ENCODE measurements at places on chromosomes 6 and 20.
A peak's percentile ranks its signal among the peaks of the same experiment; 100 is the strongest.

DNA sequence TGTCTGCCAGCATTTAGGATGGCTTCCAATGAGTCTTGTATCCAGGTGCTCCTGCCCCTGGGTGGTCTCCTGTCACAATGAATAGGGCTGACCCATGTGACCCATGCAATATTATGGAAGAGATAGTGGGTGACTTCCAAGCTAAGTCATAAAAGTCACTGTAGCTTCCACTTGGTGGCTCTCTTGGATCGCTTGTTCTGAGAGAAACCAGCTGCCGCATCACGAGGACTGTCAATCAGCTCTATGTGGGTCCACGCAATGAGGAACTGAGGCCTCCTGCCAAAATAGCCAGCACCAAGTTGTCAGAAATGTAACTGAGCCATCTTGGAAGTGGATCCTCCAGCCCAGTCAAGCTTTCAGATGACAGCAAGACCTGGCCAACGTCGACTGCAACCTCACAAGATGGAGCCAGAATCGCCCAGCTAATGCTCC lies 14.9 kb upstream of the MATN4 start:
- no peak for DNase-seq

DNA sequence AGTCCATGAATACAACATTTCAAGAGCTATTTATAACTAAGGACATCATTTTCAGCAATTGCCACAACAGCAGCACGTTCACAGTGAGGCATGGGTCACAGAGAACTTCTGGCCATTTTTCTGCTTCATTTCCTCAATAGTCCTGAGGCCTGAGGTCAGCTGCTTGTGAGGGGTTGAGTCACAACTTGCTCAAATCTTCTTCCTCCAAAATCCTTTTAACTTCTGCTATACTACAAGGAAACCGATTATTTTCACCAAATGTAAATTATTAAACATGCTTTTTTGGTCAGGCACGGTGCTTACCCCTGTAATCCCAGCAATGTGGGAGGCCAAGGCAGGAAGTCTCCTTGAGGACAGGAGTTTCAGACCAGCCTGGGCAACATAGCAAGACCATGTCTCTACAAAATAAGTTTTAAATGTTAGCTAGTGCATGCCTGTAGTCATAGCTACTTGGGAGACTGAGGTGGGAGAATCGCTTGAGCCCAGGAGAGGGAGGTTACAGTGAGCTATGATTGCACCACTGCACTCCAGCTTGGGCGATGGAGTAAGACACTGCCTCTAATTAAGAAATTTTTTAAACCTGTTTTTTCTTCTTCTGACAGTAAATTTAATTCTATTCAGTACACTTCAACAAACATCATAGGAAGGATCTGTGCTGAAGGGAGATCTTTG lies 11.1 kb upstream of the SLC16A10 start:
- DNase-seq, result no peak

DNA sequence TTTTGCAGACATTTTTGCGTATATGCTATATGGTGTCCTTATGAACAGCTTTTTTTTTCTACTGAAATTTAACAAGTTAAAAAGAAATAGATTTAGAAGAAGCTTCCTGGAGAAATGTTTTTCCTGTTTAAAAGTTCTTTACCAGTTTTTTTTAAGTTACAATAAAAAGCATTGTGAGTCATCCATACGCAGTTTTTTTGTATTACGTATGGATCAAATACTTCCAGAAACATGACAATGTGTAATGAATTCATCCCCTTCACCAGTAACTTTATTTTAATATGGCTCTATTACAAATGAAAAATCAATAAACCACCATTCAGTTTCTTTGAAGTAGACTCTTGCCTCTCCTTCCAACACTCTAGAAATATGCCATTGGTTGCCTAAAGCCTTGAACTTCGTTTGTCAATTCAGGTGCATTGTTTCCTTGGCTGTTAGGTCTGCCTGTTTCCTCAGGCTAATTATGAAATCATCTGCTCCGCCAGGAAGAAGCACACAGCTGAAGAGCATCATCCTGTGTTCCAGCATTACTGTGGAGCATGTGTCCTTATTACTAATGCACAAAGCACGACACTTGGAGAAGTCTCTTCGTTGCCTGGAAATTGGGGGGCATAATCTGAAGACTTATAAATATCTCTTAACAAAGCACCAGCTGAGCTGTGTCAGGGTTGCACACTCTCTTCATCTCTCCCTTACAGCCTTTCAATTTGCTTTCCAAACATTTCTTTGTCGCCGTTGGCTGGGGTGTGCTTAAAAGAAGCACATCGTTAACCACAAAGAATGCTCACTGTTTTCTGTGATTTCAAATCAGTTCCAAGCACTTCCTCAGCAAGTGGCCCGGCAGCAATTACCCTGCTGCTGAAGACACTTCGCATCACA lies 9.6 kb downstream of the MOXD1 start:
- no peak for DNase-seq

DNA sequence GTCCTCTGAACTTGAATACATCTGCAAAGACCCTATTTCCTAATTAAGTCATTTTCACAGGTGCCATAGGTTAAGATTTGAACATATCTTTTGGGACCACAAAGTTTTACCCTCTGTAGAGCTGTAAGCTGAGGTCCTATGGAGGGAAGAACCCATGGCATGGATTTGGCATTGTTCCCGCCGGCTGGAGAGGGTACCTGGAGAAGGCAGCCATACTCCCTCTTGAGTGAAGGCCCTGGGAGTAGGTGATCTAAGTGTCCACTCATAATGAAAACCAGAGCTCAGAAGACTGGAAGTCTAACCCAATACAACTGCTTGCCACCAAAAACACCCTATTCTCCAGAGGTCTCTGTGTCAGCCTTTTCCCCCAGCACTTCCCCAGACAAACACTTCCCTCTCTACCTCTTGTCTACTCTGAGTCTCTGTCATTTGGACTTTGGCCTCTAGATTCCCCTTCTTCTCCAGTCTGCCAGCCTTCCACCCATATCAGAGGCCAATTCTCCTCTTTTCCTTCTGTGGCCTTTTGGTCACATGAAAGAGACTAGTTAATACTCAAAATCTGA lies 363.9 kb downstream of the MAFB start:
- no peak for DNase-seq

DNA sequence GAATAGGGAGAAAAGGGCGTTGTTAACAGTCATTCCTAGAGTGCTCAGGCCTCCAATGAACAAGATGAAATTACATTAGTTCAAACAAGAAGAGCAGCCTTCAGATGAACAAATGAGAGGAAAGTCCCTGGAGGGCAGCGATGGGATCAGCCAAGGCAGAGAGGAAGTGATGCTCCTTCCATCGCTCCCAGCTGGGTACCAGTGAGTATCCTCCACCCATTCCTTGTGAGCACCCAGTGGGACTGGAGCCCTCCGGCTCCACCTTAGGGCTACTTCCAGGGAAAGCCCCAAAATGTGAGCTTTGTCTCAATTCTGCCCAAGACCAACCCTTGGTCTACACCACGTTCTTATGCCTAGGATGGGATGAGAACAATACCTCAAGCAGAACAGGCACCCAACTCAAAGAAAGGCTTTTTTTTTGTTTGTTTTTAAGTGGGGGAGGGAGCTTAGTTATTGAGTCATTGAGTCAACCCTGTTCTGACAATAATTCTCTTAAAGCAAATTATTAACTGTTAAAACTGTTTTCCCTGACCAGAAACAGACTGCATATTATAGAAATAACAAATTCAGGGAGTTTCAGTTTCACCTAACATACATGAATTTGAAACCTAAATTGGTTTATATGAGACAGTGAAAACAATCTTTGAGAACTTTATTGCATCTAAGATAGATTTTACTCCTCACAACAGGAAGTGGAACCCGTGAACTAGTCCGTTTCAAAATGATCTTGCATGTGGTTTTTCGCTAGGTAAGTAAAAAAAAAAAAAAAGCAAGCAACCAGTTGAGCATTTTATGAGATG lies 106.9 kb downstream of the IPCEF1 start:
- no peak for DNase-seq

DNA sequence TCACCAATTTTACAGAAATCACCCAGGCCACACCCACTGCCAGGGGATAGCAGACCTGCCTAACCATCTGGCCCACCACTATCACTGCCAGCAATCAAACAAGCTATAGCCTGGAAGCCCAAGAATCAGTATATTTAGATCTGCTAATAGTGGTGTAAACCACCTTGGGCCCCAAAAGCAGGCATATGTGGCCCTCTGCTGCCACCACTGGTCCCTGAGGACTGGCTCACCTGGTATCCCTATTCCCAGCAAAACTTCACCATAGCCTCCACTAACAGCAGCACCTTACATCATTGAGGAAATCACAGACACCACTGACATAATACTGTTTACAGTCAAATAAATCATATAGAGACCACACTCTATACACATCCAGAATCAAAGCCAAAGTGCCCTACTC lies 880.4 kb upstream of the MAN1A1 start:
- no peak for DNase-seq

DNA sequence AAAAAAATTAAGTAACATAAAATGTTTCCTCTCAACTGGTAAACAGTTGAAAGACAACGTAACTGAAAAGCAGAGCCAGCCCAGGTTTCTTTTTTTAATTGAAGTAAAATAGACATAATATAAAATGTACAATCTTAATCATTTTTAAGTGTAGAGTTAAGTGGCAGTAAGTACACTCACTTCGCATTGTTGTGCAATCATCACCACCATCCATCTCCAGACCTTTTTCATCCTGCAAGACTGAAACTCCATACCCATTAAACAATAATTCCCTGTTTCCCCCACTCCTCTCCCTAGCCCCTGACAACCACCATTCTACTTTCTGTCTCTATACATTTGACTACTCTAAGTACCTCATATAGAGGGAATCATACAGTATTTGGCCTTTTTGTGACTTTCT lies 395.7 kb downstream of the RNGTT start:
- DNase-seq, result no peak

DNA sequence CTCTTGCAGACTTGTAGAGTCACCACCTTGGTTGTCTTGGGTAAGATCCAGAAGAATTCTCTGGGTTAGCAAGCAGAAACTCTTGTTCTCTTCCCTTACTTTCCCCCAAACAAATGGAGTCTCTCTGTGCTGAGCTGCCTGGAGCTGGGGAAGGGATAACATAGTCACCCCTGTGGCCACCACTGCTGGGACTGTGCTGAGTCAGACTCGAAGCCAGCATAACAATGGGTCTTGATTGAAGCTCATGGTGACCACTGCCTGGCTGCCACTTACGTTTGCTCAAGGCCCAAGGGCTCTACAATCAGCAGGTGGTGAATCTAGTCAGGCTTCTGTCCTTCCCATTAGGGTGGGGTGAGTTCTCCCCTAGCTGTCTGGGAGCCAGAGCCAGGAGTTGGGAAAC lies 15.4 kb upstream of the ERVFRD-1 start:
- no peak for DNase-seq

DNA sequence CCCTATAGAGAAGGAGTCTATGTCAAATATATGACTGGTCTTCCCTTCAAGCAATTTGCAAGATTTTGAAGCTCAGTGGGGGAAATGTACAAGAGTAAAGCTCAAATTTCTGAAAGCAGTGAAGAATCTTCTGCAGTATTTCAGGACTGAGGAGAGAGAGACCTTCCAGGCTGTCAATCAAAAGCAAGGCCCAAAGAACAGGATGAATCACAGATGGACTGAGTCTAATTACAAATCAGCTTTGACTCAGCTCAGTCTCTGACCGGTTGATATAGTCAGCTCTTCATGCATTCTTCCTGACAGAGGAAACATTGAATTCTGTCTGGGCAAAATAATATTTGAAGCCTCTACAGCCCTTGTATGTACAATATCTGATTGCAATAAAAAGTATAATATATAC lies 7.7 kb upstream of the HTR1B start:
- DNase-seq, result no peak

- peak; percentile 61 for DNase-seq
Observed at GRCh38 chr6:108562503-108562993, 1.8 kb downstream of the FOXO3 start.

DNA sequence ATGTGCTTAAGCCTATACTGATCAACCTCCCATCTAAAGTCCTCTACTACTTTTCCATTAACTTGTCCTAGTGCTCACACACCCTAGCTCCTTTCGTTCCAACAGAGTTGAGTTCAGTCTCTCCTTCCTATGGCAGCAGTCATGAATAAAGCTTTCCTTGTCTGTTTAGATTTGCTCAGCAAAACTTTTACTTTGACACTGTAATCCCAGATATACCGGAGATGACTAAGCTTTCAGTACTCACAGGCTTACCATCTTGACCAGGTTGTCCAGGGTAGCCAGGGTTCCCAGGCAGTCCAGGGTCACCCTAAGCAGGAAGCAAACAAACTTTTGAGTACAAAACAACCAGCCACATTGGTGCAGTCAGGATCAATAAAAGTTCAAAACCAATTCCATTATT lies 90.7 kb downstream of the COL21A1 start:
- DNase-seq, result no peak

GRCh38 chr20:25247518-25247955 lies 348 bp upstream of the PYGB start:
- DNase-seq, result peak; percentile 64

DNA sequence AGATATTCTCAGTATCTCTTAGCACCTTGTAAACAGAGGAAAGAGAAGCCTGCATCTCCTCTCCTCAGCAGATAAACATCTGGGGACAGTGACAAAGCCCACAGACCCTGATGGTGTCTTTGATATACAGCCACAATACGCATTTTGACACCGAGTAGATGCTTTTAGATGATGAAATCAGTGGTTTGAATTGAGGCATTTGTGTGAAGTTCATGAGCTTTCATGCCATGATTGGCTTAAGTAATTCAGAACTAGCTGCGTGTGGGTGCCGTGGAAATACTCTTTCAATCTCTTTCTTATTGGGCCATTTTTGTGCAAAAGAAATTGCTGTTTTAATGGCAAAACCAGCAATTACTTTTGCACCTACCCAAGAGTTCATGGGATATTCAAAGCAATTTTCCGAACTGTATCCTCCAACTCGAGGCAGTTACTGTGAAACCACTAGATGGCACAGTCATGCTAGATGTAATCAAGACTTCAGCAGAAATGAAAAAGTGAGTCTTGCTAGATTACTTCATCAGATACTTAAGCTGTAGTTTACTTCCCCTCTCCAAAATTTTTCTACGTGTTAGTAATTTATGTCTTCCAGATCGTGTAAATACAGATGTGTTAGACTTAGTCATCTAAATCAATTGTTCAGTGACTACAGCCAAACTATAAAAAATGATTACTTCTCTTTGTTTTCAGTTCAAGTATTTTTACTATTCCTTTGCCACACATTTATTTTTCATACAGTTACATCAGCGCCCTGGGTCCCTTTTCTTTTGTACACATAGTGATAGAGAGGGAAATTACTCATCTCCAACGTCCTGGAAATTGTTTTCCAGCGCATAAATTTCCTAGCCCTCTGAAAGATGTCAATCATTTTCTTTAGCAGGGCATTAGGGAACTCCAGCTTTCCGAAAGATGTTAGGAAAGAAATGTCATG lies 49.4 kb downstream of the IYD start:
- DNase-seq, result peak; percentile 53

GRCh38 chr6:15948930-15949900 lies 179.7 kb upstream of the MYLIP start:
- no peak for DNase-seq

All from femur (tissue), 1 donor.